ENCODE measurements at places on chromosomes 5 and 9. TPM values are rescaled to one million over a fixed set of nuclear protein-coding genes. Genes with fewer than 3 reads are reported as not detected.

FCHSD1 gene
- total RNA-seq, result 61.7 TPM

SLC25A2 gene
- 0.45 TPM for total RNA-seq

EGFL7 gene
- 0.63 TPM for total RNA-seq

SLC12A7 gene
- 93.9 TPM for total RNA-seq

SPATA9 gene
- not detected for total RNA-seq

SAXO1 gene
- 0.13 TPM for total RNA-seq

PCA3 gene
- not detected for total RNA-seq

PCDHGA4 gene
- 0.14 TPM for total RNA-seq

SUSD3 gene
- total RNA-seq, result 81.9 TPM
